DMS 273 treated with DMSO at 0.1 percent for 48 hours (cell line): ENCODE measurements at places on chromosomes 5 and 9.

DNA sequence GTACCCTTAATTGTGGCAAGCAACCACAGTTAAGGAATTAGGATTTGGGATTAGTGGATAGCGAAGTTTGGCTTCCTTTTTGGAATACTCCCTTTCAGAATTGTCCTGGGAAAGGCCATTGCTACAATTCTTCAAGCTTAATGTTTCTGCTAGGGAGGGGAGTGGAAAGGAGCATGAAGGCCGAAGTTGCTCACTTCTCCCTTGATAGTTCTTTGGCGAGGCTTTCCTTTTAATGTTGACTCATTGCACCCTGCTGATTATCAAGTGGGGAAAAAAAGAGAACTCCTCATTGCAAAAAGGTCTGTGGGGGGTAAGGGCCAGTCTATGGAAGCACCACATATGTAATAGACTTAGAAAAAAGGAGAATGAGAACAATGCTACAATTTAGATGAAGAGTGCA, 30.7 kb downstream of the GRIN3A start:
- DNase-seq: no peak

DNA sequence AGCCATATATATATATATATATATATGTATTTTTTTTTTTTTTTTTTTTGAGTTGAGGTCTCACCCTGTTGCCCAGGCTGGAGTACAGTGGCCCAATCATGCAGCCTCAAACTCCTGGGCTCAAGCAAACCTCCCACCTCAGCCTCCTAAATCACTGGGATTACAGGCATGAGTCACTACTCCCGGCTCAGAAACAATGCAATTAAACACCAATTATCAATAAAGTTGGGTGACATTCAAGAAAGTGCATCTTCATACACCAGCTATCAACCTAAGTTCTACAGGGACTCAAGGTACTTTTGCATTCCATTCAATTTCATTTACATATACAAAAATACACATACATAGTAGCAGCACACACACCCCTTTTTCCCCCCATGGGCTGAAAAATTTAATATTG, 7.6 kb downstream of the FAM13B start:
- DNase-seq: no peak

- DNase-seq: no peak
These were observed 42.0 kb downstream of the RAB24 start for GRCh38 chr5:177261510-177261909.

DNA sequence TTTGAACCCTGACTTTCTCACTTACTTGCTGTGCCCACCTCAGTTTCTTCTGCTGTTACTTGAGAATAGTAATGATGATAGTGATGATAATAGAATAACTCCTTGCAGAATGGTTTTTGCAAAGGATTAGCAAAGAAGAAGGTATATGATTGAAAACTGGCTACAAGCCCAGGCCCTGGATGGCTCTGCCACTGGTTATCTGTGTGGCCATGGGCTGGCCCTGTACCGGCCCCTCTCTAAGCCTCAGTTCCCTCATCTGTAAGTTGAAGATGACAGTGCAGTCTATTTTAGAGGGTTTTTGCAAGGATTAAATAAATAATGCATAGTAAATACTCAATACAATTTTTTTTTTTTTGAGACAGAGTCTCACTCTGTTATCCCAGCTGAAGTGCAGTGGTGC, 6.2 kb downstream of the TTLL11 start:
- DNase-seq: no peak

- no peak for DNase-seq
These were observed 1.8 kb upstream of the PROP1 start for GRCh38 chr5:177997846-177998245.

GRCh38 chr9:113274474-113275156, 757 bp downstream of the CDC26 start:
- peak; percentile 25 for DNase-seq

DNA sequence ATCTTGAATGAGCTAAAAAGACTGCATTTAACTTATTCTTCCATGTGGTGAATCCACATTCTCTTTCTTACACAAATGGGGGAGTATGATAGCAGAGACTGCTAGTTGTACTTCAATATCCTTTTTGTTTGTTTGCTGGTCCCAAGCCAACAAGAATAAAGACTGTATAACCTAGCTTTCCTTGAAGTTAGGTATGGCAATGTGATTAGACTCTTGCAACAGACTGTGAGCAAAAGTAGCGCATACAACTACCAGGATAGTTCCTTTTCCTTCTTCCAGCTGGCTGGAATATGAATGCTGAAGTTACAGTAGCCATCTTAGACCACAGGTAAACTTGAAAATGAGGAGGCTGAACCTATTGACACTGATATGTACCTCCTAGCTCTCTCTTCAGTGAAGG, 17.9 kb upstream of the KIF2A start:
- DNase-seq: no peak

- DNase-seq: no peak
These were observed 42.3 kb downstream of the DUSP1 start for GRCh38 chr5:172728481-172729241.

- DNase-seq: no peak
These were observed 33.7 kb downstream of the NDUFS6 start for GRCh38 chr5:1834721-1835429.

GRCh38 chr9:121529237-121529987, 29.8 kb upstream of the GGTA1 start:
- DNase-seq: peak; percentile 21

- no peak for DNase-seq
These were observed 118.5 kb upstream of the FSTL4 start for GRCh38 chr5:133730866-133731265.

GRCh38 chr9:136587944-136588662, 42.3 kb upstream of the NOTCH1 start:
- no peak for DNase-seq

DNA sequence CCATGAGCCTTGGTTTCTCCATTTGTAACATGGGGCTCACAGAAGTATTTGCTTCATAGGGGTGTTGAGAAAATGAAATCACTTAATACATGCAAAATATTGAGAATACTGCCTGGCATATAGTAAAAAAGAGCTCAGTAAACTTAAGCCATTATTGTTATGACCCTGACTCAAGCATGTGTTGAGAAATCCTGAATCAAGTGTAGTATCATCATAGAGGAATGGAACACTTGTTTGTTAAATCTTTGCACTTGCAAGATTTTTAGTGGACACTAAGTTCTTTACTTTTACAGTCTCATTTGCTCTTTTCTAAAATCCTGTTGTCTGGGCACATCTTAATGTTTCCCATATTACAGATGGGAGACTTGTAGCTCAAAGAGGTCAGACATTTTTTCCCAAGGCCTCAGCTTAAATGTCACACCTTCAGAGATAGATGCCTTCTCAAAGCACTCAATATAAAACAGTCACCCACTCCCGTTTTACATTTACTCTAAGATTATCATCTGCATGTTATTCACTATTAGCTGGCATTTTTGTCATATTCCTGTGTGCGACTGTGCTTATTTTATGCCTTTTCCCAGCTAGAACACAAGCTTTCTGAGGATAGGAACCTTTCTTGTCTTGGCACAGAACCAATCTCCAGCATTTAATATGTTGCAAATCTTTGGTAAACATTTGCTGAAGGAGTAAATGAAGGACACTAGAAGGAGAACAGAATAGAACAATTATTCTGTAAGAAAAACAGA, 250.0 kb upstream of the TNC start:
- DNase-seq: no peak

DNA sequence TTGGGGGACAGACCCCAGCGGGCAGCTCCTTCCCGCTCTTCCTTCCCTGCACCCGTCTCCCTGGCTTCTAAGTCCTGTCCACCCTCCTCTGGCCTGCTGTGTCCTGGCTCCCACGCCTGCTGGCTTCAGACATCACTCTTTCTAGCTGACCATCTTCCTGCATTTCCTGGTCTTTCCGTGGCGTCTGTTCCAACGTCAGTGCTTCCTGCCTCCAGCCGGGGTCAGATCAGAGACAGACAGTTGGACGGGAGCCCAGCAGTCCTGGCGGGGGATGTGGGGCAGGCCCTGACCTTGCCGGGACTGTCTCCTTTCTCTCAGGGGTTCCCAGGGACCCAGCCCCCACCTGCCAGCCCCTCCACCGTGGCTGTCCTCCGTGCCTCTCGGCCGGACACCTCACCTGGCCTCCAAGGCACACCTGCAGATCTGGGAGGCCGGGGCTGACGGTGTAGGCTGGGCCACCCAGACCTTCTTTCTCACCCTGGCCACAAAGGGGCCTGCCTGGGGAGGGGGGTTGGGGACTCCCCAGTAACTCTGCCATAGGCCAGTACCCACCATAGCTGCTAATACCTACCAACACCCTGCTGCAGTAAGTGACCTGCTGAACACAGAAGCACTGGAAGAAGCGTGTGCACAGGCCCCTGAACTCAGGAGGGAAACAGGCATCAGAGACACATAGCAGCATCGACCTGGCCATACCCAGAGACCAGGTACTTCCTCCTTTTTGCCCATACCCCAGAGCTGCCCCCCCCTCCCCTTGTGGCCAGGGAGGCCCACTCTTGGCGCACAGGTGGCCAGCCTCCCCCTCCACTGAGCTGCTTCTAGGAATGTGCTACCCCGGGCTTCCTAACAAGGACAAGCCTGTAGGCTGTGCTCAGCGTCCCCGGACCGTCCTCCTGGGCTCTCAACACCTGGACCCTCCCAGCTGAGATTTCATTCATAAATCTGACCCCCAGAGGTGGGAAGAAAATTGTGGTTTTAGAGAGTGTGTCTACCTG, 5.1 kb downstream of the NRARP start:
- DNase-seq: no peak

- DNase-seq: no peak
These were observed 173.5 kb upstream of the DMAC1 start for GRCh38 chr9:7973123-7973522.

DNA sequence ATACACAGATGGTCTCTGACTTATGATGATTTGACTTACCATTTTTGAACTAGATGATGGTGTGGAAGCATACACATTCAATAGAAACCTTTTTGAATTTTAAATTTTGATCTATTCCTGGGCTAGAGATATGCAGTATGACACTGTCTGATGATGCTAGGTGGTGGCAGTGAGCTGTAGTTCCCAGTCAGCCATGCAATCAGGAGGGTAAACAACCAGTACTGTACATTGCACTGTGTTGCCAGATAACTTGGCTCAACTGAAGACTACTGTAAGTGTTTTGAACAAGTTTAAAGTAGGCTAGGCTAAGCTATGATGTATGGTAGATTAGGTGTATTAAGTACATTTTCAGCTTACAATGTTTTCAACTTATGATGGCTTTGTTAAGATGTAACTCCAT, 859.1 kb upstream of the ARRDC3 start:
- DNase-seq: no peak

- no peak for DNase-seq
These were observed 20.4 kb downstream of the XRCC4 start for GRCh38 chr5:83097689-83098231.

- no peak for DNase-seq
These were observed 349.3 kb upstream of the TLE4 start for GRCh38 chr9:79222483-79222882.

DNA sequence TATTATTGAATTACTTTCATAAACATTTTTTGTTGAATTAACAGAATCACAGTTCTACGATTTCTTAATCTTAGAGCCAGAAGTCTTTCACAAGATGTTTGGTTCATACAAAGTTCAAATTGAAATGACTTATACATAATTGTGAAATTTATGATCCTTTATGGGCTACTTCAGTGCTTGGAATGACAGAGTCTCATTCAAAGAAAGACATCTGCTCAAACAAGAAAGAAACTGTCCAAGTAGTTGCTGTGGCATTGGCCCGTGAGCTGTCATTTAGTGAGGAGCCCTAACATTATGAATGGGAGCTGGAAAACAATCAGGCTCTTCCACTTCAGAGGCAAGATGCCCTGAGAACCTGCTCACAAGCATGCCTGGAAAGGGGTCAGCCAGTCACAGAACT, 63.4 kb downstream of the AUH start:
- no peak for DNase-seq
